ENCODE measurements at places on chromosomes 1 and 21. TPM values are rescaled to one million over a fixed set of nuclear protein-coding genes. Genes with fewer than 3 reads are reported as not detected.

The NTMT2 gene
- not detected for total RNA-seq

The RXRG gene
- not detected for total RNA-seq

The AMY1B gene
- total RNA-seq, result not detected

The FCRL1 gene
- total RNA-seq, result not detected

The GUCA2B gene
- not detected for total RNA-seq

The LAMC2 gene
- total RNA-seq, result 0.68 TPM

The ANXA9 gene
- total RNA-seq, result 3.6 TPM

The C1orf94 gene
- not detected for total RNA-seq

The SPRR1B gene
- total RNA-seq, result not detected

The WDR47 gene
- total RNA-seq, result 7.1 TPM

The MROH9 gene
- total RNA-seq, result not detected

The AMY1A gene
- not detected for total RNA-seq

The PRAMEF14 gene
- not detected for total RNA-seq

The SPRR2G gene
- not detected for total RNA-seq

The CHIA gene
- not detected for total RNA-seq

The LRRN2 gene
- total RNA-seq, result 0.12 TPM

The PLK3 gene
- total RNA-seq, result 8.0 TPM

The JTB gene
- 196 TPM for total RNA-seq

The GNPAT gene
- 77.1 TPM for total RNA-seq
